ENCODE measurements at places on chromosomes 3 and 15. TPM values are rescaled to one million over a fixed set of nuclear protein-coding genes. Genes with fewer than 3 reads are reported as not detected.

The SPATA12 gene
- total RNA-seq = not detected

The DAPK2 gene
- total RNA-seq = 1.3 TPM

The C3orf52 gene
- 8.7 TPM for total RNA-seq

The CYP8B1 gene
- not detected for total RNA-seq

The ISLR2 gene
- 0.05 TPM for total RNA-seq

The EPHB3 gene
- not detected for total RNA-seq

The MNS1 gene
- 0.41 TPM for total RNA-seq

The WNT7A gene
- 0.11 TPM for total RNA-seq

The SCAMP2 gene
- 83.4 TPM for total RNA-seq

The P2RY1 gene
- total RNA-seq = 1.8 TPM

The ADAMTS17 gene
- total RNA-seq = 0.49 TPM

The PRR20G gene
- total RNA-seq = not detected

The ITIH1 gene
- total RNA-seq = not detected

The LEKR1 gene
- 0.37 TPM for total RNA-seq

The SLC24A5 gene
- total RNA-seq = not detected

The MYO1E gene
- 8.0 TPM for total RNA-seq

All from activated CD4-positive, alpha-beta T cell treated with anti-CD3 and anti-CD28 coated beads for 36 hours (primary cell).